Lower leg skin (tissue), 4 donors: ENCODE measurements at places on chromosomes 2 and 18.
A peak's percentile ranks its signal among the peaks of the same experiment; 100 is the strongest.

DNA sequence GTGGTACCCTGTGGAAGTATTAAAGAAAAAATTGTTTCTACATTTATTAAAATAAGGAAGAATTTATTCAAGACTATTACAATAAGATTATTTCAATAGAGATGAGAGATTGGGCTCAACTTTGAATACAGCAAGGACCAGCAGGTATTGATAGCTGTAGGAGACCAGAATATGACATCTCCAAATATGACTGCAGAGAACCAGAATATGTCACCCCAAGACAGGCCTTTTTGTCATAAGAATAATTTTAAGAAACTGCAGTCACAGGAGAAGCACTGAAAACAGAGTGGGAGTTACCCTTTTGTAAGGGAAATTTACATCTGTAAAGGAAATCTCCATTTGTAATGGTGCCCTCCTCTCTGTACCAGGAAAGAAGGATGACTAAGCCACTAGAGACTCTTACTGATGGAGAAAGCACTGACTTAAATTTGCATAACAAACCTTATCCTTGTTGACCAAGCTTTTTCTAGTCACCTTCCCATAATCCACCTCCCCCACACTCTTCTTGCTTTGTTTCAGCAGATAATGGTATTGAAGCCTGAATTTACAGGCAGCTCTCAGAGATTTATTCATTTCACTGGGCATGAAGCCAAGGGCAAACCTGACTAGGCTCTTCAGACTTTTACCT lies 145.1 kb upstream of the RMP24 start:
- no peak for DNase-seq

DNA sequence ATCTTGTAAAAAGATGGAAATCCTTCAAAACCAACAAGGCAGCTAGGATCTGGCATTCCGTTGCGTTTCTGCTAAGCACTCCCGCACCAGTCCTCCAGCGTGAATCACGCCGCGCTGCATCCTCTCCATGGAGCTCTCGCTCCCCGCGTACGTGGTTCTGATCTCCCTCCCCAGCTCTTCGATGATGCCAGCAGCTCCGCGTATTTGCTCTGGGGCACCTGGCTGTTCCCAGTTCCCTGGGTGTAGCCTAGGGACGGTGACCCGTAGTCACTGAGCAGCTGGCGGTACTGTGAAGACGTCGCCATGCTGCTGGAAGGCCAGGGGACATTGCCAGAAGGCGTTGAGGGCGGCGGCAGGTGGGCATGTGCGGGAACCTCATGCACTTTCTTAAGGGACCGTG lies 407.5 kb downstream of the RNF144A start:
- DNase-seq: no peak

GRCh38 chr2:157172866-157173578 lies 84.5 kb upstream of the GALNT5 start:
- DNase-seq: no peak

- DNase-seq: no peak
Observed at GRCh38 chr2:227473122-227473461, 1.1 kb downstream of the AGFG1 start.

- peak; percentile 22 for DNase-seq
Observed at GRCh38 chr18:961644-962355, 57.1 kb downstream of the ADCYAP1 start.

GRCh38 chr2:174846941-174847938 lies 83.0 kb upstream of the CHRNA1 start:
- DNase-seq: no peak

GRCh38 chr18:45627204-45627526 lies 11.9 kb downstream of the SLC14A2 start:
- DNase-seq: no peak

- no peak for DNase-seq
Observed at GRCh38 chr2:147485210-147485851, 359.5 kb upstream of the ACVR2A start.

GRCh38 chr2:202592566-202592965 lies 42.2 kb upstream of the FAM117B start:
- no peak for DNase-seq

DNA sequence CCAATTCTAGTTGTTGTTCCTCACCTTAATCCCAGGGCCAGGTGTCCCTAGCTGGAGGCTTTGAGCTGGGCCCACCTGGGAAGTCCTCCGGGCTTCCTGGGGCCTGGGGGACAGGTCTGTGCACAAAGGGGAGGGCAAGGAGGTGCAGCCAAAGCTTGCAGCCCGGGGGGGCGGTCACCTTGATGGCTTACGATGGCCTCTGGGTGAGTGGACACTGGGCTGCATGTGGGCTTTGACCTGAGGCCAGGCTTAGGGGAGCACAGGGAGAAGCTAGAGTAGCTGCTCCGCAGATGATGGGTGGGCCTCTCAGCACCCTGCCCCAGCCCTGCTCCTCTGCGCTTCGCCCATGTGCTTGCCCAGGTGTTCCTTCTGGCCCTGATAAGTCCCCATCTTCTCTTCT lies 41.8 kb upstream of the HAAO start:
- DNase-seq: peak; percentile 53

- DNase-seq: peak; percentile 66
Observed at GRCh38 chr2:240287011-240287410, 146.6 kb upstream of the OTOS start.
